ENCODE measurements at places on chromosomes 16 and 17.

- no peak for DNase-seq
Measured at GRCh38 chr16:47477679-47478078, 16.5 kb downstream of the PHKB start.

- no peak for DNase-seq
Measured at GRCh38 chr16:13306161-13306995, 405.0 kb downstream of the SHISA9 start.

DNA sequence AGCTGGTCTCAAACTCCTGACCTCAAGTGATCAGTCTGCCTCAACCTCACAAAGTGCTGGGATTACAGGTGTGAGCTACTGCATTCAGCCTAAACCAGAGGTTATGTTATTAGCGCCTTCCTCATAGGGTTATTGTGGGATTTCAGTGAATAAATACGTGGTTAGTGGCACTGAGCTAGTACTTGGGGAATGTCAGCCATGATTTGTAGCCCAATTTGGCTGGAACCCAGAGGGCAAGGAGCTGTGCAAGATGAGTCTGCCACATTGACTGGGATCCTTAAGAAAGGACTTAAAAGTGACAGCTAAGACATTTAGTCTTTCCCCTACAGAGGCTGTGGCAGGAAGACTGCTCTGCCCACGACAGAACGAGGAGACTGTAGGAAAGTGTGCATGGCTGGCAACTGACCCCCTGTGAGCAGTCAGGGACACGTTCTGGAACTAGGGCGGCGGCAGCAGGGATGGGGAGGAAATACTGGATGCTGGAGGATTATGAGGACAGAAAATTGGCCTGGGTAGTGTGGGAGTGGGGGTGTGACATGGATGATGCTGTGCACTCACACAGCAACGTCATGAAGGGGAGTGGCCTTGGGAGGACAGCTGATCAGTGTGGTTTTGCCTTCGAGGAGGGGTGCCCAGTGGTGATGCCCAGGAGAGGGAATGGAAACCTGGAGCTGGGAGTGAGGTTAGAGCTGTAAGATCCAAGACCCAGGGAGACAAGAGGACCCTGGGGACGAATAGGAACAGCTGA lies 14.6 kb downstream of the ATP5PD start:
- DNase-seq: peak; percentile 74

GRCh38 chr17:29848737-29849136 lies 81.3 kb downstream of the SSH2 start:
- no peak for DNase-seq

DNA sequence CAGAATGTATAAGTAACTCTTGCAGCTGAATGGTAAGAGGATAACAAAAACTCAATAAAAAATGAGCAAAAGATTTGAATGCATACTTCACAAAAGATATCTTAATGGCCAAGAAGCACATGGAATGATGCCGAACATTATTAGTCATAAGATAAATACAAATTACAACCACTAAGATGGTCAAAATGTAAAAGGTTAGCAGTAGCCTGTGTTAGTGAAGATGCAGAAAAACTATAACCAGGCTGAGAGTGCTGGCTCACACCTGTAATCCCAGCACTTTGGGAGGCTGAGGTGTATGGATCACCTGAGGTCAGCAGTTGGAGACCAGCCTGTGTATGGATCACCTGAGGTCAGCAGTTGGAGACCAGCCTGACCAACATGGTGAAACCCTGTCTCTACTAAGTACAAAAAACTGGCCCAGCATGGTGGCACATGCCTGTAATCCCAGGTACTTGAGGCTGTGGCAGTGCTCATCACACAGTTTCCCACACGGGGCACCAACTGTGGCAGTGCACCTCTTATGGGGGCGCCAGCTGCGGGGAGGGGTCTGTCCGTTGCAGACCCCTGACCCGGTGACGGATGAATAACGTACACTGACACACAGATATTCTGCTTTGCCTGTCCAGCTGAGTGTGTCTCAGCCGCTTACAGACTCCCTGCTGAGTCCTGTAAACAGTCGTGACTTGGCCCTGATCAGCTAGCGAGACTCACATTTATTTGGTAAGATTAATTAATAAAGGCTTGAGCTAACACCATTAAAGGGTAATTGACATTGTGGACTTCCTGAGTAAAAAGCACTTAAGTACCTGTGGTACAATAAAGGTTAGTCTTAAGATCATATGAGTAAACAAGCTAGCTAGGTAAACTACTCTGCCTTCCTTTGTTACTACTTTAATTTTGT lies 45.7 kb upstream of the FAM20A start:
- no peak for DNase-seq

DNA sequence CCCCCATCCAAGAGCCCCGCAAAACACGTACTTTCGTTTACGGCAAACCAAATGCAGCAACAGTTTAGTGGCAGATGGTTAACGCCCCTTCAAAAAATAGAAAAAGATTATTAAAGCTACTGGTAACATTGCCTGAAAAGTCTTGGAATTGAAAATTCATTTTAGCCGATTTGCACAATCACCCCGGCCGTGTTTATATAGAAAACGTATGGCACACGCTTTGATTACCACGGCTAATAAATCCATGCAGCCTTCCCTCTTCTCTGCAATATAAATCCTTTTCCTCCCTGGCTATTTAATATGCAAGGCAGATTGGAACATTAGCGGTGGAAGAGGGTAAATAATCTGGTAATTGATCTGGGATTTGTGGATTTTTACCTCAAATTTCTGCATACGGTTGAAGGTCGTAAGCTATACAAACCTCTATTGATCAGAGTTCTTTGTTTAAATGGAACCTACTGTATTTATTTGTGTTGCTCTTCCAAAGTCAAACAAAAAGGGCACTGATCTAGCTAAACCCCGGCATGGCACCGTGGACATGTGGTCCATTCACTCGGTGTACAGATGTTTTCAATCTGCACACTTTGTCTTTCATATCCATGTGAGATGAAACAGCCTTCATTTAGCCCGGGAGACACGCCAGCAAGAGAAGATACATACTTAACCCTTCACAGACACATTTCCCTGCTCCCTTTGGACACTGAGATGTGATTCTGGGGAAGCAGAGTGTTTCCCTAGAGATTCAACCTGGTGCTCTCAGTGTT lies 238.1 kb upstream of the MAF start:
- no peak for DNase-seq

- no peak for DNase-seq
Measured at GRCh38 chr16:68013440-68013839, 2.3 kb downstream of the DPEP2NB start.

- no peak for DNase-seq
Measured at GRCh38 chr17:78643326-78643725, 66.1 kb upstream of the DNAH17 start.

GRCh38 chr16:80285104-80285503 lies 255.7 kb upstream of the DYNLRB2 start:
- DNase-seq: no peak

- DNase-seq: no peak
Measured at GRCh38 chr16:84198401-84198800, 7.4 kb downstream of the ADAD2 start.

DNA sequence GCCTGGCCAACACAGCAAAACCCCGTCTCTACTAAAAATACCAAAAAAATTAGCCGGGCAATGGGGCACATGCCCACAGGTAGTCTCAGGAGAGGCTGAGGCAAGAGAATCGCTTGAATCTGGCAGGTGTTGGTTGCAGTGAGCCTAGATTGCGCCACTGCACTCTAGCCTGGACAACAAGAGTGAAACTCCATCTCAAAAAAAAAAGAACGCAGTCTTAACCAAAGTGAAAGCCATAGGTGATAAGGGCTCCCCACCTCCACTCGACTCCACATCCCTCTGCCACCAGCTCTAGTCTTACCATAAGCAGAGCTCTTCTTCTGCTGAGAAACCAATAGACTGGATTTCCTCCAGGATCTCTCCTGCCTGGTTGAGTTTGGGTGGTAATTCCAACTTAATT lies 266.0 kb downstream of the PHKB start:
- DNase-seq: no peak

GRCh38 chr17:2798678-2799077 lies 2.4 kb downstream of the RAP1GAP2 start:
- DNase-seq: peak; percentile 53

GRCh38 chr16:67858500-67858899 lies 11.0 kb upstream of the CENPT start:
- DNase-seq: no peak

DNA sequence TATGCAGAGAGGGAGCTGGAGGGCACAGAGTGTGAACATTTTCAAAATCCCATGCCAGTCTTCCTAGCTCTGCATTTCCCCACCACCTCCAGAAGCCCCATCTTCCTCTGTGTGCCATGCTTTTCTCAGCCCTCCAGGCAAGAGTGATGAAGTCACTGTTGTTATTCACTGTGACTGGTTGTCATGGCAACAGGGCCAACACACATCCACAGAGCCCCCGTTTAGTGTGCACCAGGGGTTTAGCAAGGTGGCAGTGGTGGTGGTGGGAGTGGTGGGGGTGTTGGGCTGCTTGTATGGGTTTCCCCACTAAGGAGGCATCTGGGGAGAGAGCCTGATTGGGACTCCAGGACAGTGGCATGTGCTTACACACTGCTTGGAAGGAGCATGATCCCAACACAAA lies 309.9 kb upstream of the ASIC2 start:
- no peak for DNase-seq

GRCh38 chr16:4535627-4536108 lies 2.9 kb downstream of the CDIP1 start:
- no peak for DNase-seq

DNA sequence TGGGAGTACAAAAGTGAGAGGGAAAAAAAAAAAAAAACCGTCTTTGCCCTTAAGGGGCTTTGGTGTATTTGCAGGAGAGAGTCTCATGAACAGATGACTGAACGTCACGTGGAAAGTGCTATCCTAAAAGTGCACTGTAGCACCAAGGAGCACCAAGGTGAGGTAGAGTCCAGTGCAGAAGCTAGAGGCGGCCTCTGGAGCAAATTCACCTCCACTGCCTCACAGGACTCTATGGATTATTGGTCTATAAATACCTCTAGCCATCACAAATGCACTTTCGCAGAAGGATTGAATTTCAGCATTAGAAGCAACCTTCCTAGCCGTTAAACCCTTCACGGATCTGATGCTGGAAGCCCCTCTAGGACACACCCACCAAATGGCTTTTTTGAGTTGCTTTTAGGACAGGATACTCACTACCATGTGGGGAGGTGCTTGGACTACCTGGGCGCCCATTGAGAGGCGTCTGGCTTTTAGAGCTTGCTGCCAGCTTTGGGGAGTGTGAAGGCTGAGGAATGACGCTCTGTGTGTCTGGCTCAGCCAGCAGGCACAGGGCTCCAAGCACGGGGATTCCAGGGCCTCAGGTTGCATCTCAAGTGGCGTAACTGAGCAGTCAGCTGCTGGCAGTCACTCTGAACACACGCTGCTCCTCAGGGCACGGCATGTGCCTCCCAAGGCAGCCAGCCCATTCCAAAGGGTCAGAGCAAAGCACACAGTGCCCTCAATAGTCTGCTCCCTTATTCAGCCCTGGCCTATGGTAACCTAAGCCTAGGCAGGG lies 52.7 kb downstream of the CDRT4 start:
- DNase-seq: no peak

GRCh38 chr16:85306071-85306792 lies 194.0 kb upstream of the CIBAR2 start:
- peak; percentile 67 for DNase-seq

DNA sequence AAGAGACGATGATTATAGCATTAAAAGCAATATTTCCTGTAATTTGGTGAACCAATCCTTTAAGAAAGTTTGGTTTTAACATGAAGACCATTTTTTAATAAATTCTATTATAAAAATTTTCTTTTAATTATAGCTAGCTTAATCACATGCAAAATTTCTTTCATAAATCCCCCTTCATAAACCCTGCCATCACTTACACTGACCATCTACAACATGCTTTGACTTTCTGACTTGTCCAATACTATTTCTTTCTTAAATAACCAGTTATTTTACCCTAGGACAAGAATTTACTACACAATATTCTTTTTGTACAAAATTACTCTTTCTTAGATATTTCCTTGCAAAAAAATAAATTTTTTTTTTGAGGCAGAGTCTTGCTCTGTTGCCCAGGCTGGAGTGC lies 1334.8 kb downstream of the CDH11 start:
- DNase-seq: no peak

DNA sequence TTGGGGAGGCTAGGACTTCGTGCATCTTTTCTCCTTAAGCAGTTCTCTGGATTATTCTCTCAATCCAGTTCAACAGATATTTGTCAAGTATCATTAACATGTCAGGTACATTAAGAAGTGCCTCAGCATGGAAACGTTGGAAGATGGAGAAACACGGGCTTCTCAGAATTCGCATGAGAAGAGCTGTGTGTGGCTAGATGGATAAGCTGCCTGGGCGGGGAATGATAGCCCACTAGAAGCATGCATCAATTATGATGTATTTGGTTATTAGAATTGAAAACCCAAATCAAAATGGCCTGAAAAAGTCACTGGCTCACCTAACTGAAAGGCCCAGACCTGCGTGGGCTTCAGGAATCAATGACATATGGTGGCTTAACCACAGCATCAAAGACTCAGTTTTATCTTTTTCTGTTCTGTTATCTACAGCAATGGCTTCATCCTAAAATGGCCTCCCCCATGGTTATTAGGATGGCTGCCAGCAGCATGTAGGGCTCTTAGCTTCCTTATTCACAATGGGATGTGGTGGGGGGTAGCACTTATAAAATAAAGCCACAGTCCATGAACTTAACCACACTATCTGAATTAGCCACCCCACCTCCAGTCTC lies 43.9 kb downstream of the MMD start:
- no peak for DNase-seq

DNA sequence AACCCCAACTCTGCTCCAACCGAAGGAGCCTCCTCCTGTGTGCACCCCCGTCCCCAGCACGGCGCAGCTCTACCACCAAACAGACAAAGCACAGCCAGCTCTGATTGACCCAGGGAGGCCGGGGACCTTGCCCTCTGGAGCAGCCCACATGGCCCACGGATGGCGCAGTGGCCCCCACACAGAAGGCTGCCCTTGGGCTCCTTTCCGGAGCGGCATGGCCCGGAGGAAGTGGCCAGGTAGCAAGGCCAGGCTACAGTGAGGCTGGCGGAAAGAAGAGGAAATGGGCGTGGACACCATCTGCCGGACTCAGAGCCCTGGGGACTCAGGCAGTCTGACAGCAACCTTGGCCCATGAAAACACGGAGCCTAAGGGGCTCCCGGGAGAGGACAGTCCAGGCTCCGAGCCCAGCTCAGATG lies 19.9 kb upstream of the ZC3H18 start:
- no peak for DNase-seq

DNA sequence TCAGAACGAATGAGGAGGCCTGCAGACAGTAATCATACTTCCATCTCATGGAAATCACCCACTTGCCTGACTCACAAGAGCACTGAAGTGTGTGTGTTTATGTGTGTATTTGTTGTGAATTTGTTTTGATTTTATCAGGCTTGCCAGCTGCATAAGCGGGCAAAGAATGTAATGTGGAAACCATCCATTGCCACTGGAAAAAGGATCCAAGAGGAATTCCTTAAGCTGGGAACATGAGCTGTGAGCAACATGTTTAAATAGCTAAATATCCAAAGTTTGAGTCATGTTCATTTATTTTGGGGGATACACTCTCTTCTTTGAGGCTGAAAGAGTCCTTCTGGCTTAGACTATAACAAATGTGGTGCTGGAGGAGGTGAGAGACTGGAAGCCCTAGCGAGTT lies 198.4 kb upstream of the TBX2 start:
- DNase-seq: no peak

- no peak for DNase-seq
Measured at GRCh38 chr16:28905229-28905754, 19.7 kb downstream of the RABEP2 start.

- DNase-seq: peak; percentile 23
Measured at GRCh38 chr17:35313875-35314409, 59.5 kb downstream of the SLFN11 start.

Data from CD8-positive, alpha-beta T cell (primary cell).